ENCODE measurements at places on chromosomes 5 and 9.

DNA sequence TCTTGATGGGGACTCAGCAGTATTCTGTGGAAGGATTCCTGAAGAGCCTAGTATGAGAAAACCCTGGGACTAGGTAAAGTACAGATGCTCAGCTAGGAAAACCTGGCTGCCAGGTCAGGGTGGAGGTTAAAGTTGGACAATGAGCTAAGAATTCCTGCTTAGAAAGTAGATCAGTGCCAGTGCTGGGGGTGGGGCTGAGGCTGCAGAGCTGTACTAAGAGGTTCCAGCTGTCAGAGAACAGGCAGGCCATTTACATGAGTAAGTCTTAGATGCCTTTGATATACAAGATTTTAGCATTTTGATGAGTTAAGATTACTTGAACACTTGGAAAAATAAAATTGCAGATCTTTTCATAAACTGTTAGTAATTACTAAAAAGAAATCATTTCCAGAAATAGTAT, 332.3 kb upstream of the NUDT12 start:
- no peak for DNase-seq

- DNase-seq: no peak
These were observed 54.6 kb upstream of the ECM2 start for GRCh38 chr9:92590377-92590776.

DNA sequence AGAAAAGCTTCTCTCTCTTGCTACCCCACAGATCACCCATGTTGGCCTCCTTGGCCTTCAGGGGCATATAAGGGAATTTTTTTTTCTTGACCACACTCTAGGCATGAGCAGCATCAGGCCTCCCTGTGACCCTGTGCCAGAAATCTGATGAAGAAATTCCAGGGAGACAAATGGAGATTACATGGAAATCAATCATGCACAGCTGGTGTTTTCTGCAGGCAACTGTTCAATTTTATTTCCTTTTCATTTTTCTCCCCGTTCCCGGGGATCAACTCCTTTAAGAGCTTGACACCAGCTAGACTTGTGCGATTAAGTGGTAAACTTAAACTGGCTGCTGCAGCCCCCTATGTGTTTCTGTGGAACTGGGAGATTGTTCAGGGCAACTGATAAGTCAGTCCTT, 59.3 kb downstream of the GALNT10 start:
- no peak for DNase-seq

DNA sequence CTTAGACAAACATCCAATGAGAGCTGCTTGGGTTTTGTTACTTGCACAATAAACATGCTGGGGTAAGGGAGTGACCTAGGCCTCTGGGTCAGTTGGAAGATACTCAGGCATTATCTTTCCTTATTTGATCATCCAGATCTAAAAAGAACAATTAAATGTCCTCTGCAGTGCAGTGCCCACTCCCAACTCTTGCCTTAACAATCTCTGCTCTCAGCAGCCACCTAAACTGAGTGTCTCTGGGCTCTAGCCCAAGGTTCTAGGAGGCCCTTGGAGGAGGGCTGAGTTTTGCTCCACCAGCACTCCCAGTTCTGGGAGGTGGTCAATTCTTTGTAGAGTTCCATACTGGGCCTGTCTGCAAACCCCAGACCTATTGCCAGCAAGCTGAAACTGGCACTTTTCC, 1.8 kb downstream of the MCIDAS start:
- no peak for DNase-seq

DNA sequence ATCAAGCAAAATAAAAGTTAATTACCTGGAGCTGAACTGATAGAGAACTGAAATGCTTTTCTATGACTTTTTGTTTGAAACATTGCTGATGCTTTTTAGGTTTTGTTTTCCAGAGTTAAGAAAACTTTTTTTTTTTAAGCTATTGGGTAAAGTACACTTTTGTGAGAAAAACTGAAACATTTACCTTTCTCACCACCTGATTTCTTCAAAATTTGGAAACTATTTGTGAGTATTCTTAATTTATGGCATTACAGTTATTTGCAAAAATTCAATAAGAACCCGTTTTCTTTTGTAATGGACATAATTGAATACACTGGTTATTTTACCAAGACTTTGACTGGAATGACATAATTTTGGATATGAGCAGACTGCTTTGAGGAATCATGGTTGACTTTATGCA, 6.6 kb downstream of the C9orf153 start:
- DNase-seq: no peak

DNA sequence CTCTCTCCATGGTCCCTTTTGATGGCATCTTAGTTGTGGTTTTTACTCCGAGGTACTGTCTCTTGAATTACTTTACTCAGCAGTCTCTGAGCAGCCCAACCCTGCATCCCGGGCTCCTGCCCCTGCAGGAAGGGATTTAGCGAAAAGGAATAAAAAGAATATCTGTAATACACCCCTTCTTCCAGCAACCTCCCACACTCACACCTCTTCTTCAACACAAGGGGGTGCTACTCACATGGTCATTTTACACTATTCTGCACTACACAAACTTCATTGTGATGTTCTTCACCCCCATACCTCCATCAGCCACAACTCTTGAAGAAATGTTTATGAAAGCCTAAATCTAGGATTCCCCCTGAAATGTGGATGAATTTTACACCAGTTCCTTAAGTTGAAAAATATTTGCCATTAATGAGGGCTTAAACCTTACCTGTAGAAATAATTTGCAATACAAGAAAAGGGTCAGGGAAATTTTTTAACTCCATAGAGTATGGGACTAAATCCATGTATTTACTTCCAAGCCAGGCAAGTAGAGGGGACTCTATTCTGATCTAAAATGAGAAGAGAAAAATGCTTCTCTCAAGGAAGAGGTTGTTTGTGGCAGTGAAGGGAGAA, 26.0 kb downstream of the TPD52L3 start:
- DNase-seq: no peak

GRCh38 chr9:100011062-100011681, 87.6 kb downstream of the ERP44 start:
- no peak for DNase-seq

- no peak for DNase-seq
These were observed 30.2 kb downstream of the MLANA start for GRCh38 chr9:5920860-5921328.

DNA sequence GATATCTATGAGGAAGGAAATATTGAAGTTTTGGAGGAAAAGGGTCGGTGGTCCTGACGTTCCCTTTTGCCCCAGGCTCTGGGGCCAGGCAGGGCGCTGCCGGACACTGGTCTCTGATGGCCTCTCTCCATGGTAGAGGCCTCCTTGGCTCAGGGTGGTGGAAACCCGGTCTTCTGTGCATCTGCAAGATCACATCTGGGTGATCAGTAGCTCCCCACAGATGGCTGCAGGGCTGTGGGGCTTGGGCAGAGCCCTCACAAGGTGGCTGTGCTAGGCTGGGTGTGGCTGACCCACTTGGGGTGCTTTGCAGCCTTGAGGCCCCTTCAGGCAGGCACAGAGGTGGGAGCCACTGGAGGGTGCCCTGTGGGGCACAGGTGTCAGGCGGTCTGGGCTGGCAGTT, 53.9 kb upstream of the RNU6ATAC start:
- DNase-seq: no peak

- no peak for DNase-seq
These were observed 295.9 kb downstream of the CEMIP2 start for GRCh38 chr9:71472400-71472799.

- DNase-seq: no peak
These were observed 75.7 kb upstream of the ZNF169 start for GRCh38 chr9:94183240-94183999.

DNA sequence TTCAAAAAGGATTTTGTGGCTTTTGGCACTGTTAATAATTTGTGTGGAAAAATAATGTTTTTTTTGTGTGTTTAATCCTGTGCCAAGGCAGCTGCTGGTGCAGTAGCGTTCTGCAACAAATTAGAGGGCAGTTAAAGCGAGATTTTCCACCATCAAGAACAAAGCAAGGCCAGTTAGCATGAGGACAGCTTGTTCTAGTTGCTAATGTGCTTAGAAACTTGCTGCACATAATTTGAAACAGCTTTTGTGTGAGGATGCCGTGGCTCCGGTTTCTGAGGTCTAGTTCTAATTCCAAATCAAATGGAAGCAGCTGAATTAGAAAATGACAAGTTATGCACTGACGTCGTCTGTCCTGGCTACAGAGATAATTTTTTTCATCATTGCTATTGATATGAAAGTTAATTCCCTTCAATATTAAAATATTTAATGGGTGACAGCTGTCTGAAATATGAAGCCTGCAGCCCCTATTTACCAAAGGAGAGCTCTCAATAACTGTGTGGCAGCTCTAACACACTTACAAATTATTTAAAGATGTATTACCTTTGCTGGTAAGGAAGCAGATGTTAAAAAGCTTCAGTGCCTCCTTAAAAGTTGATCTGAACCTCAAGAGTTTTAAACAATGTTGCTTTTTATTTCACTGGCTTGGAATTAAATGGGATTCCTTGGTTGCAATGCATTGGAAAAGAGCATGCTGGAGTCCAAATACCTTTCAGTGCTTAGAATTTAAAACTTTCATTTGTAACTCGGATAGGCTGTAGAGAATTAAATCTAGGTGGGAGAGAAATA, 128.6 kb downstream of the SPATA31D1 start:
- DNase-seq: no peak

DNA sequence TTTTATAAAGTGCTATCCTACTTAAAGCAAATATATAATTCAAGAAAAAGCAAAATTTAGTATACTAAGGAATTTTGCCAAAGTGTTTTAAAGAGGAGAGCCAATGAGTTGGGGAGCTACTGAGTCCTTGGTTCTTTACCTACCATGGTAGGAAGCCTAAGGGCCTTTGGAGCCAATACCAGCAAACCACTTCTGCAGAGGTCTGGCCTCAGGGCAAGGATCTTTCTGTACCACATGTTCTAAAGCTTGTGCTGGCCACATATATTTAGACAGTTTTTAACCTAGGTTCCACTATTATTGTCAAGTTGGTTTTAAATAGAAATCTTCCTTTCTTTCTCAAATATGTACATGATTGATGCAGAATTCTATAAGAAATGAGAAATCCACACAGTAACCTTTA, 172.3 kb upstream of the NREP start:
- no peak for DNase-seq

GRCh38 chr5:373710-374602, 52.4 kb downstream of the AHRR start:
- peak; percentile 59 for DNase-seq

GRCh38 chr9:136852664-136853595, 784 bp downstream of the MAMDC4 start:
- DNase-seq: no peak

- DNase-seq: no peak
These were observed 64.2 kb upstream of the CPEB4 start for GRCh38 chr5:173823721-173824567.

GRCh38 chr5:150245111-150245789, 44.3 kb downstream of the CAMK2A start:
- no peak for DNase-seq

DNA sequence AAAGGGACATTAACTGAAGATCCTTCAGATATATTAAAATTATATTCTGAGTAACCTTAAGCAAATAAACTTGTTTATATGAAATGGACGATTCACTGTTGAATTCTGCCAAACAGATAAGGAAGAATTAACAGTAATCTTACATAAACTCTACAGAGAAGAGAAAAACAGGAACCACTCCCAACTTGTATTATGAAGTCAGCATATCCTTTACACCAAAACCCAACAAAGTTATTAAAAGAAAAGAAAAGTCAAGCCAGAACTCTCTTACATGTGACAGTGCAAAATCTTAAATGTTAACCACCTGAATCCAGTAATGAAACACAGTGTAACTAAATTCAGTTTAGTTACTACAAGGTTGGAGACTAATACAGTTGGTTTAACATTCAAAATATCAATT, 185.8 kb downstream of the DEPDC1B start:
- DNase-seq: no peak

- DNase-seq: no peak
These were observed 1522.9 kb upstream of the WWC1 start for GRCh38 chr5:166768536-166768935.

DNA sequence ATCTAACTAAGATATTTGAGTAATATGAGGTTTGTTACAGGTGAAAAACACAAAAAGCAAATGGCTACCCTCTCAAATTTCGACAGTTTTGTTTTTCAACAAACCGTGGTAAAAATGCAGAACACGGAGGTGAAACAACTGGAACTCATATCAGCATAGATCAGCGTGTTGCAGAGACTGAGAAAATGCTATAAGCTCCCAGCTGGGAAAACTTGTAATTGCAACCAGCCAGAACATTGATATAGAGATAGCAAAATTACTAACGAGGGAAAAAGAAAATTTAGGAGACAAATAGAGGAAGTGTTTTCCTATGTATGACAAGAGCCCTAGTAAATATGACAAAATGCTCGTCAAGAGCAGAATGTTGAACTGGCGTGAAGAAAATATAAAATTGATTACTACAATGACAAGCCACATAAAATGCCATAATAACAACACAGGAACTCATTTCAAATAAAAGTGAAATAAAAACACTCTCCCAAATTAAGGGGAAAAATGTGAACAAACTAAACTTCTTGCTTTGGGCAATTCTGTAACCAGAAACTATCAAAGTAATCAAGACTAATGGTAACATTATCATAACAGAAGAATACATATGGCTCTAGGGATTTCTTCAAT, 1989.8 kb downstream of the EFNA5 start:
- no peak for DNase-seq

GRCh38 chr9:108443019-108443633, 412.7 kb downstream of the ACTL7B start:
- DNase-seq: no peak

- DNase-seq: no peak
These were observed 187.3 kb upstream of the NMUR2 start for GRCh38 chr5:152592416-152592815.

GRCh38 chr5:35029333-35029732, 18.4 kb downstream of the AGXT2 start:
- no peak for DNase-seq

DNA sequence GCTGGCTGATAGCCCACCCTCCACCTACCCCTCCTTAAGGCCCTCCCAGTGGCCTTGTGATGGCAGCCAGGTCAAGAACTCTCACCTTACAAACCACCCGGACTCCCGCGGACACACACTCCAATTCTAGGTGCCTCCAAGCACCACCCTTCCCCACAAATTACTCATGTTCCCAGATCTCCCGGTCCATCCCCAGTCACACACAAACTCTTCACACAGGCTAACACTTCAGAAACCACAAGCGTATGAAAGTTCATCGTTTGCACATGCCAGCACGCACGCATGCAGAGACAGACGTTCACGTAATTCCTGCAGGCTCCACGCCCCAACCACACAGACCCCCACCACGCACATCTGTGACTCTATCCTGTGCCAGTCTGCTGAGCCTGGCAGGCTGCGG, 18.0 kb downstream of the NR5A1 start:
- no peak for DNase-seq

- DNase-seq: no peak
These were observed 9.0 kb upstream of the RAD23B start for GRCh38 chr9:107274096-107274495.

GRCh38 chr5:58804291-58804690, 221.4 kb downstream of the RAB3C start:
- no peak for DNase-seq

DNA sequence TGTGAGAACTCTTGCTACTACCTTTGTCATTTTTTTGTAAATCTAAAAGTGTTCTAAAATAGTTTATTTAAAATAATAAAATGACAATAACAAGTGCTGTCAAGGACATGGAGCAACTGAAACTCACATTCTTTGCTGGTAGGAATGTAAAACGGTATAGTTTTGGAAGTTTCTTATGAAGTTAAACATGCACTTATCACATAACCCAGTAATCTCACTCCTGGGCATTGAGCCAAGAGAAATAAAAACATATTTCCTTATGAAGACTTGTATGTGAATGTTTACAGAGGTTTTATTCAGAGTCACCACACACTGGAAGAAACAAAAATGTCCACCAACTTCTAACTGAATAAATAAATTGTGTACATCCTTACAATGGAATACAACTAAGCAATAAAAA, 46.0 kb upstream of the COL15A1 start:
- no peak for DNase-seq

Measured in stimulated activated CD8-positive, alpha-beta memory T cell treated with anti-CD3 and anti-CD28 coated beads, Interleukin-15, amount 100 ng/mL, for 24 hours (primary cell).